Inflammatory macrophage (primary cell): ENCODE measurements at places on chromosomes 5 and 9.

DNA sequence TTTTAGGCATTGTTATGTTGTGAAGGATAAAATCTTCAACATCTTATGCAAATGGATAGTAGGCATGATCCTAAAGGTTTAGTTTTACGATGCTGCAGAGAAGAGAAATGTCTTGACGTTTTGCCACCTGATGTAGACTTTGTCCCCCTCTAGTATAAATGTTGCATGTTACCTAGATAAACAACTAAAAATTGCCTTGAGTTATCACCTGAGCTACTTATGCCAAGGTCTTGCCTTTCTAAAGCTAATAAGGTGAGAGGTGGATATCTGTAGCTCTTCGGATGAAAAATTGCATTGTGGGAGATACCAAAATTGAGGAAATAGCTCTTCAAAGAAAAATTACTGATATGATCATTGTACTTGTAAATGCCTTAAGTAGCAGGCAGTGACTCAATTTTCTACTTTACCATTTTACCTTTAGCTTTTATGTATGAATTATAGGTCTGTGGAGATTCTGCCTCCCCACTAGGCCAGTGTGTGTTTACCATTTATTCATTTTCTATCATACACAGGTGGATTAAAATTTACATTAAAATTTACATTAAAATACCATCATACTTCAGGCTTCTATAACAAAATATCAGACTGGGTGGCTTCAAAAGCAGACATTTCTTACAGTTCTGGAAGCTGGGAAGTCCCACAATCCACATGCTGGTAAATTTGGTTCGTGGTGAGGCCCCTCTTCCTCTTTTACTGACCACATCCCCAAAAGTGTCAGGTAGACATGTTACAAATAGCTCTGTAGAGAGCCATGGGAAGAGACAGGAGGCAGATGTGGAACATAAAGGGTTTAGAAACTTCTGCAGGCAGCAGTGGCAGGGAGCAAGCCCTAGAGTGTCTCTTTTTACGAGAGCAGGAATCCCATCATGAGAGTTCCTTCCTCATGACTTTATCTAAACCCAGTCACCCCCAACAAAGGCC lies 100.7 kb upstream of the ERBIN start:
- peak; percentile 66 for DNase-seq

- no peak for DNase-seq
Observed at GRCh38 chr5:126884269-126884819, 107.4 kb downstream of the LMNB1 start.

DNA sequence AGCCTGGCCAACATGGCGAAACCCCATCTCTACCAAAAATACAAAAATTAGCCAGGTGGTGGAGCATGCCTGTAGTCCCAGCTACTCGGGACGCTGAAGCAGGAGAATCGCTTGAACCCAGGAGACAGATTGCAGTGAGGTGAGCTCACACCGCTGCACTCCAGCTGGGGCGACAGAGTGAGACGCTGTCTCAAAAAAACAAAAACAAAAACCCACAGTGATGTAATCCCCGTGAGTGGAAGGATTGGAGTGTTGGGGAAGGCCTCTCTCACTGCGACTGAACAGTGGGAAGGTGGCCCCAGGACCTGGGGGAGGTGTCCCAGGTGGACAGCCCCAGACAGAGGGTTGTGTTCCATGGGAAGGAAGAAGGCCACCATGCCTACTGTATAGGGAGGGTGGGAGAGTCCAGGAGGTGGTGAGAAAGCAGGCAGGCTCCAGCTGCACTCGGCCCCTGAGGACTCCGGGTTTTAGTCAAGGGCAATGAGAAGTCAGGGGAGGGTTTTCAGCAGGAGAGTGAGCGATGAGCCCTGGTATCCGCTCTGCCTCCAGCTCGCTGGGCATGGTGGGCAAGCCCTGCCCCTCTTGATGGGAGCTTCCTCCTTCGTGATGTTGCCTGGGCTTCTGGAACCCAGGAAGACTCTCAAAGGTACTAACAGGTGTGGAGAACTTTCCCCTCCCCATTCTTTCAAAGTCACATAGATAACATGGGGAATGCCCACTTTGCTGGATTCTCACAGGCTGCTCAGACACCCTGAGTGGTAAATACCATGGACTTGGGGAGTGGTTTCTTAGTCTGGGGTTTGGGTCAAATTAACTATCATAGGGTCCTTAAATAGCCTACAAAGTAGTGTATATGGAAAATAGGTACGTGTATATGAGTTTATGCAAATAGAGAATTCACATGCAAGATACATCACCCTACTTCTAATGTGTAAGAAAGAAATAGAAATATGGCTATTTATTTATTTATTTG lies 74.7 kb downstream of the PPARGC1B start:
- no peak for DNase-seq

- DNase-seq, result peak; percentile 10
Observed at GRCh38 chr5:111769541-111769940, 12.5 kb upstream of the NREP start.

- DNase-seq, result no peak
Observed at GRCh38 chr5:113673041-113673440, 159.5 kb downstream of the YTHDC2 start.

DNA sequence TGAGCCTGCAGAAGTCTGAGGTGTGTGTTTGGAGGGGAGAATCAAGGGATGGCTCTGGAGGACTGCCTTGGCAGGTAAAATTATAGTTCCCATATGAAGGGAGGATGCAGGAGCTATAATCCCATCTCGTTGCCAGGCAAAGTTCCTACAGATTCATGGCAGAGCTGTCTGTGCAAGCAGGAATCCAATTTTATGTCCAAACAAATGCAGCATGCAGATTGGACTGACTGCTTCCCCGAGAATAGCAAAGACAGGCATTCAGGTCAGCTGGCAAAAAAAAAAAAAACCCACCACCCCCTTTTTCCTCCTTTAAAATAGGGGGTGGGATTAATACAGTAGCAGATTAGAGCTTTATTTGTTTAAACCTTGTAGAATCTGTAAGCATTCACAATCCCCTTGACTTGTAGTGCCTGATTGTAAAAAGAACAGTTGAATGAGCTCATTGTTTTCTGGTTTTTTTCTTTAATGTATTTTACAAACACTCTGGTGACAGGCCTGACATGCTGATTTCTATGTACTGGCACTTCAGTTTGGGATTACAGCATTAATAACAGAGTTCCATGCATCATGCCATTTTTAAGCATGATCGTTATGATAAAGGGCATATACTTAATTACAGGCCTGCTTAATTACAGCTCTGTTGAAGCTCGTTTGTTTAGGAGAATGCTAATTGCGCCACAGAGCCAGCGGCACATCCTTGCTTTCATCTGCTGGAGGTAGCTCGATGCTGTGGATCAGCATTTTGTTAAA lies 141.4 kb upstream of the LMX1B start:
- DNase-seq, result no peak
